AG08396 (cell line): ENCODE measurements at places on chromosomes 2 and 18.
A peak's percentile ranks its signal among the peaks of the same experiment; 100 is the strongest.

DNA sequence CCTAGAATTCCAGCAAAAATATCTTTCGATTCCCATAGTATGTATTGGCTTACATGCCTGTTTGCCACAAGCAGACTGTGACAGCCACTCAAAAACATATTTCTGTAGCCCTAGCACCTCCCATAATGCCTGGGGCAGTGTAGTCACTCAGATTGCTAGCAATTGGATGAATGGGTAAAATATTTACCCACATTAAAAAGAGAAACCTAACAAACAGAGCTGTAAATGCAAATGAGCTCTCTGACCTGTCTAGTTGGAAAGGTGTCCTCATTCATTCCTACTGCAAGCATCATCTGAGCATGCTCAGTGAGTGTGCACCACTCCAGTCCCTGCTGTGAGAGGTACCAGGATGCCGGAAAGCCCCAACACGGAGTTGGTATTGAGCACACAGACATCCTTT is 234.0 kb upstream of the RAB12 start:
- DNase-seq, result no peak

GRCh38 chr2:113132414-113133021 is 5.1 kb downstream of the IL1RN start:
- no peak for DNase-seq

DNA sequence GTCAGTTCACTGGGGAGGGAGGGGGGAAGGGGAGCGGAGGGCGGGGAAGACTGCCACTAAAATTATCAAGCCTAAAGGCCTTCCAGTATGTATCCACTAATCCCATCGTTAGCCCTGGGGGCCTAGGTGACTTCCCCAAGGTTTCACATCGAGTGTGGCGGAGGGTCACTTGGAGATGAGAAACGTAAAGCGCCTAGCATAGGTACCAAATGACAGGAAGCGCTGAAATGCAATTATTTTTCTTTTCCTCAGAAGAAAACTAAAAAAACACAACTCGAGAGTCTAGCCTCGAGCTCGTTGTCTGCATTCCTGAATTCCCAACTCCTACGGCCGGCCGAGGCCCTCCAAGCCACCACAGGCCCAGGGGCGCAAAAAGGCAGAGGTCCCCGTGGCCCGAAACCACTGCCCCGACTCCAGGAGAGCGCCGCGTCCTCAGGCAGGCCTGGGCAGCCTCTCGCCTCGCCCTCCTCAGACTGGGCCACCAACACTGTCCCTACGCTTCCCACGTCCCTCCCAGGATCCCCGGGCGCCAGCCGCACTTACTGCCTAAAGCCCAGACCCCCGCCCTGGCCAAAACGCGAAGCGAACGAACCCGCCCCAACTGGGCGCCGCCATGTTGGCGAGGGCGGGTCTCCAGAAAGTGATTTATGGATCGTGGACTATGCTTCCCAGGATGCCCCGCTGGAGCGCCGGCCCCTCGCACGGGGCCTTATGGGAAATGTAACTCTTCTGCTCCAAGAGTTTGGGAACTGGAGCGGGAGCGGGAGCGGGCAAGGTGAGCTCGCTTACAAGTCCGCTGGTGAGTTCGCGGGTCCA is at the start of gene USP40:
Gene USP40 (minus strand): TSS at position 642 of the 816 bp plus-strand sequence. CDS start 1,228 bp downstream, outside the sequence.
- peak; percentile 88 for DNase-seq

GRCh38 chr18:62183578-62184195 is 3.2 kb downstream of the PIGN start:
- DNase-seq, result peak; percentile 29

- no peak for DNase-seq
Measured at GRCh38 chr2:19031642-19032041, 326.8 kb downstream of the OSR1 start.

DNA sequence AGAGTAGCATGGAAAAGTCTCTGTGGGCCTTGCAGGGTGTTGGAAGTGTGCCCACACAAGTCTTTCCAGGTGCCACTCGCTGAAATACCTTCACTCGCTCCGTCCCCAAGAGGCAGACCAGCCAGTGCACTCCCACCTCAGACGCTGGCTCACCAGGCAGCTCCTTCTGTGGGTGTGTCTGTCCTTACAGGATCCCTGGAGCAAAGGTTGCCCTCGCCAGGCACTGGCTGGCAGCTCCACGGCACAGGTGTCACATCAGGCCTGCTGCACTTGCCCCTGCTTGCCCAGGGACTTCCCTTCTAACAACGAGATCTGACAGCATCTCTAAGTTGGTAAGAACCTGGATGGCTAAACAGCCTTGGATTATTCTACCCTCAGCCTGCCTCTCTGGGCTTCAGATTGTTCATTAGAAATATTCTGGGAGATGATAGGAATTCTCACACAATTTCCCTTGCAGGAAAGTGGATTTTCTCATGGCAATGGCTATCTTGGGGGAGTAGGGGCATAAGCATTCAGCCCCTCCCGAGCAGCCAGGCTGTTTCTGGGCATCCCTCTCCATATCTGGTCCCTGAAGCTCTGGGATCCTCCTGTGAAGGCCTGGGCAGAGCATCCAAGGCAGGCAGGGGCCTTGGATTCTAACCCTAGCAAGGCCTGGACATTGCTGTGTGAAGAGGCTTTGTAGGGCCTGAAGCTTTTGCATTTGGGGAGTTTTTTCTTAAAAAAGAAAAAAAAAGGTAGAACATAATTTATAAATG is 262.1 kb downstream of the MYCN start:
- no peak for DNase-seq

GRCh38 chr2:240429872-240430491 is 5.5 kb upstream of the GPC1 start:
- DNase-seq, result no peak

- DNase-seq, result no peak
Measured at GRCh38 chr2:237854295-237854694, 5.1 kb upstream of the RAMP1 start.

DNA sequence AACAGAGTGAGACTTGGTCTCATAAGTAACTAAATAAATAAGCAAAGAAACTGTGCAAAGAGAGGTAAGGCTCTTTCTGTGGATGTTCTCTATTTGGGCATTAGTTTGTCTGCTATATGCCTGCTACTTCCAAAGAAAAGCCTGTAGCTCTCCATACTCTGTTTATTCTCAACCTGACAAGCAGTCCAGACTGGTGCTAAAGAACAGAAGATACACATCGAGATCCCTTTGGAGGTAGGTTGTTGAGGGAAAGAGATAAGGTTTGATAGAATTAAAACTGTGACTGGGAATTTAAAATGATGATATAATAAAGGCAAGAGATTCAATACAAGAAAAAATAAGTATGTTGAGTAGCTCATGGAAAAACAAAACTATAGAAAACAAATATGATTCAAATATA is 885.1 kb upstream of the FSHR start:
- no peak for DNase-seq

DNA sequence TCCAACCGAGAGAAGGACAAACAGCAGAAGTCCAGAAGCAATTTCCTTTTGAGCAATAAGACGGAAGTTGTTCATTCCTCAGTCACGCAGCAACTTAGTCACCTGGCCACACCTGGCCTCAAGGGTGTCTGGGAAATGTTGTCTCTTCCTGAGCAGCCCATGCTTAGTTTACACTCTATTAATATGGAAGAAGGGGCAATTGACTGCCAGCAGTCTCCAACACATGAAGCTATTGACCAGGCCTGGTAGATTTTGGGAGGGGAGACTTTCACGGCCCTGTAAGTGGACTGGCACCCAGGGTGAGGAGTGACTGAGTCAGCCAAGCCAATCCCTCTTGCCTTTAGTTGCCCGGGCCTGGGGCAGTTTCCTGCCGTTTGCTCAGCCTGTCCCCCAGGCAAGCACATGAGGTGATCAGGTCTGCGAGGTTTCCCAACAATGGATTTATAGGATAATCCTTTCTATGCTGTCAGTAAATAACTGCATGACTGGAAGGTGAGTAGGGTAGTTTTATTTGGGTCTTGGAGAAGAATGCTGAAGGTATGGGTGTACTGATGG is 43.8 kb upstream of the PPP4R1 start:
- DNase-seq, result no peak

DNA sequence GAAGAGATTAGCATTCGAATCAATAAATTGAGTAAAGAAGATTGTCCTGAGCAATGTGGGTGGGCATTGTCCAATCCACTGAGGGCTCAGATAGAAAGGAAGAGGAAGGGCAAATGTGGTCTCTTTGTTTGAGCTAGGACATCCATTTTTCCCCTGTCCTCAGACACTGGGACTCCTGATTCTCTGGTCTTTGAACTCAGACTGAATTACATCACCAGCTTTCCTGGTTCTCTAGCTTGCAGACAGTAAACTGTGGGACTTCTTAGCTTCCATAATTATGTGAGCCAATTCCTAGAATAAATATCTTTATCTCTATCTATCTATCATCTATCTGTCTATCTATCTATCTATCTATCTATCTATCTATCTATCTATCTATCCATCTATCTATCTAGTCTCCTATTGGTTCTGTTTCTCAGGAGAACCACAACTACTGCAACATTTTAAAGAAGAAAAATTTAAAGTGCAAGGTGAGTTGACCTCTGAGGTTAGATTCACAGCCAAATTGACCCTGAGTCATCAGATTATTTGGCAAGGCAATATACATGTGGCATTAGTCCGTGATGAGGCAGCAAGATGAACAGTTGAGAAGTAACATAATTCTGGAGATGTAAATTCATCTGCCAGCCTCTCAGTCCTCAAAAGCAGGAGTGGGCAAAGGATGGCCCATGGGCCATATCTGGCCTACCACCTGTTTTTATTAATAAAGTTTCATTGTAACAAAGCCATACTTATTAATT is 191.4 kb downstream of the PDE11A start:
- no peak for DNase-seq

GRCh38 chr2:203993011-203993410 is 56.4 kb downstream of the ICOS start:
- no peak for DNase-seq
